ENCODE measurements at places on chromosomes 13 and 19.

DNA sequence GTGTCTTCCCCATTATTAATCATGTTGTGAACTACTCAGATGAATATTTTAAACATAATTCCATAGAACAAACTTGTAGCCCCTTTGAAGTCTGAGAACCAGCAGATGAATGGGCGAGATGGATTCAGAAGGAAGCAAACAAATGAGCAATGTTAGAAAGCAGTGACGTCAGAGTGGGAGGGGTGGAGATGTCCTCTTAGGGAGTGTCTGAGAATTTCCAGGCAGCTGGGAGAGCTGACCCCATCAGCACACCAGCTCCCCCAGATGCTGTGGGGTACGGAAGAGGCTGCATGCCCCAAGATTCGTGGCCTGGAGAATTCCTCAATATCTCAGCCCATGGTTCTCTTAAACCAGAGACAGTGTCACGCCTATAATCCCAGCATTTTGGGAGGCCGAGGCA is 68.6 kb downstream of the DPF1 start:
- no peak for DNase-seq

DNA sequence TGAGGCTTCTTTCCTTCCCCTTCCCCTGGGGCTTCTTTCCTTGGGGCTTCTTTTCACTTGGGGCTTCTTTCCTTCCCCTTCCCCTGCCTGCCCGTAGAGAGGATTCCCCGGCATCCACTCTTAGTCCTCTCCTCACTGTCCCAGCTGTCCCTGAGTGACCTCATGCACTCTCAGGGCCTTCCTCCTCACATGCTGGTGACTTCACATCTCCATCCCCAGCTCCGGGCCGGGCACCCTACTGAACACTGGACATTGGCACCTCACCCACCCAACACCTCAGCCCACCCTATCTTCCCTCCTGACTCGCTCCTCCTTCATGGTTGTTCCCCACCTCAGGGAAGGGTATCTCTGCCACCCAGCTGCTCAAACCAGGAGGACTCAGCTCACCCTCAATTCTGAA is 130.6 kb downstream of the STARD13 start:
- no peak for DNase-seq

DNA sequence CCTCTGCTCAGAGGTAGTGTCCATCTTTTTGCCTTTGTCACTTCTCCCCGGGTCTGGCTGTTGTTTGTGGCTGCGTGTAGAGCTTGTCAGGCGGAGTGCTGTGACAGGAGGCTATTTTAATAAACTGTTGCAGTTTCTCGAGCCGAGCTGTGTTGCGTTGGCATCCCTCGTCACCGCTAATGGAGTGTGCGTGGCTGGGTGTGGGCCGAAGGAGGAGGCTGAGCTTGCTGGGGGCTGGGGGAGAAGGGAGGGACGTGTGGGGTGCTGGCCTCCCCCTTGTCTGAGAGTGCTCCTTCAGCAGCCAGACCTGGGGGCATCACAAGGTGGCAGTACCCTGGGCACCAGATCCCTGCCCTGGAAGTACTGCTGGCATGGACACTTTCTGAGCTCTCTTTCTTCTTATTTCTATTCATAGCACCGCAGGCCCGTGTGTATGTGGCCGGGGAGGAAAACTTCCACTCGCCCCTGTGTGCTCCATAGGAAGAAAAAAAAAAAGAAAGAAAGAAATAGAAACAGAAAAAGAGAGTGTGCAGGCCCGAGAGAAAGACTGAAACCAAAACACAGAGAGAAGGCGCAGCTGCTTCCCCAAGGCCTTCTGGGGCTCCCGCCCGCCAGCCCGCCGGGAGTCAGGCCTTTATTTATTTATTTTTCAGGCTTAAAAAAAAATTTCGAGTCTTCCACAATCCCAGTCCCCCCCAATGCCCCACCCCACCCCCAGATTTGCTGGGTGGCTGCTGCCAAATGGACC is 27.0 kb downstream of the NFIX start:
- no peak for DNase-seq

DNA sequence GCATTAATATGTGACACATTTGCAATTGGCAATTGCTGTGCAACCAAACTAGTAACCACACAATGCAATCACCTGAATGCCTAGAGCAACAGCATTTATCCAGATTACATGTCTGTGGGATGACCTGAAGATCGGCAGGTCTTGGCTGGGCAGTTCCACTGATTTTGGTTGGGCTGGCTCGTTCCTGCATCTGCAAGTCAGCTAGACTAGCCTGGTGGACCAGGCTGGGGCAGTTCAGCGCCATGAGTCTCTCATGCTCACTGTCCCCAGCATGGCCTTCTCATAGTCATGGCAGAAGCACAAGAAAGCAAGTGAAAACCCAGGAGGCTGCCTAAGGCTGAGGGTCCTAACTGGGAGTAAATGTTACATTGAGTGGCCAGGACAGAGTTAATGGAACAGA is 229.1 kb upstream of the TSHZ3 start:
- no peak for DNase-seq

GRCh38 chr19:34193439-34193838 is 21.1 kb downstream of the LSM14A start:
- no peak for DNase-seq

- no peak for DNase-seq
Measured at GRCh38 chr13:51770681-51771417, 33.1 kb downstream of the DHRS12 start.

- DNase-seq: no peak
Measured at GRCh38 chr13:74920920-74921319, 561.0 kb downstream of the TBC1D4 start.

DNA sequence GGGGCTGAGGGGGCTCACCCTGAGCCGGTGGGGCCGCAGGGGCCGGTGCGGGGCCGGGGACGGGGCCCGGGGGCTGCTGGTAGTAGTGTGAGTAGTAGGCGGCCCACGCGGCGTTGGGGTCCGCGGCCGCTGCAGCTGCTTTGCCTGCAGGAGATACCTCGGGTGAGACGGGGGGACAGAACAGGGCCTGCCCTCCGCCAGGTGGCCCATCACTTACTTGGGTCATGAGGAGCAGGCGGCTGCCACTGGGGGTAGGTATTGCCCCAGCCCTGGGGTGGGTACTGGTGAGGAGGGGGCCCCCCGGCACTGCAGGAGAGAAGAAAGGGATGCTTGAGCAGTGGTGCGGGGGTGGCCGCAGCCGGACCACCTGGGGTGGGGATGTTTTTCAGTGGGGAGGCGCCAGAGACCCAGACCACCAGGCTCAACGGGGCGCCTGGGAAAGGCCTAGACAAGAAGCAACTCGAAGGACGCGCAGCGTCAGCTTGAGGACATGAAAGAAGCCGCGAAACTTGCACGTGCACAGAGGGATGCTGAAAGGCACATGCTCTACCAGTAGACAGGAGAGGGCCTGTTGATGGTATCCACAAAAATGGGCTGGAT is 8.9 kb downstream of the KHSRP start:
- no peak for DNase-seq

- DNase-seq: no peak
Measured at GRCh38 chr13:112910616-112911280, 58.3 kb upstream of the MCF2L start.

DNA sequence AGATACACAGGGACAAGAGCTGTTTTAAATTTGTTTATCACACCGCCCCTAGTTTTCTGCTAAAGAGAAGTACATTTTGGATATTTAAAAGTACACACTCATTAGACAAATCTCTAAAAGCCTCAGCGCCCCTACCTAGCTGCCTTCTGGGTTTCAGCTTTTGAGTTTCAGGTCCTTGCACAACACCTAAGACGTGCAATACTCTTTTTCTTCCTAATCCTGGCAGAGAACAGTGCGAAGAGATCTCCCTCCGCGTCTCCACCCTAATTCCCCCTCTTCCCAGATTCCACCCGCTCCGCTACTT is 421 bp upstream of the KLF5 start:
- no peak for DNase-seq

DNA sequence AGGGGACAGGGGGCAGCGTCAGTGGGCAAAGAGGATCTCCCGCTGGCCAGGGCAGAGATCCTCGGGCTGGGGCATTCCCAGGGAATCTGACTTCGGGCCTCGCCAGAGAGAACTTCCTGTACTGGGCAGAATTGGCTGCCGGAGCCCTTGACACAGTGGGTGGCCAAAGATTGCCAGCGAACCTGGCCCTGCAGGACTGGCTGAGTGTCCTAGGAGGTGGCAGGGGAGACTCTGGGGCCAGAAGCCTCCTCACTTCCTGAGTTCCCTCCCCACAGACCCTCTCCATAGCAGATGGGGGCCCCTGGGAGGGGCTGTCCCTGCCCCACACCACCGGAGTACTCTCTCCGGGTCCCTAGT is 19.3 kb downstream of the DPP9 start:
- DNase-seq: no peak

- DNase-seq: no peak
Measured at GRCh38 chr13:30832845-30833332, 73.2 kb upstream of the MEDAG start.

DNA sequence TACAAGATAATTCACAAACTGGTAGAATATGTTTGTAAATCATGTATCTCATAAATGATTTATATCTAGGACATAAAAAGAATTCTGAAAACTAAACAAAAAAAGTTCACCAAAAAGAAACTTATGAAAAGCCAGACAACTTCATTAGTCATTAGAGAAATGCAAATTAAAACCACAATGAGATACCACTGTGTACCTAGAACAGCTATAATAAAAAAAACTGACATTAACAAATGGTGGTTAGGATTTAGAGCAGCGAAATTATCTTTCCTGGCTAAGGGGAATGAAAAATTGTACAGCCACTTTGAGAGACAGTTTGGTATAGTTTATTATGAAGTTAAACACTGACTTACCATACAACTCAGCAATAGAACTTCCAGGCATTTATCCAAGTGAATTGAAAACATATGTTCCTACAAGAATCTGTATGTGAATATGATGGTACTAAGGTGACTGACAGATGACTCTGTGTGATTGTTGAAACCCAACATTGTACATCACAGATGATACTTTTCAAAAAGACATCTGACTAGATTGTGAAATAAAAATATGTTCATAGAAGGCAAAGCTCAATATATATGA is 41.8 kb downstream of the UGGT2 start:
- no peak for DNase-seq

- DNase-seq: no peak
Measured at GRCh38 chr13:44334751-44335150, 38.9 kb upstream of the SERP2 start.

- DNase-seq: no peak
Measured at GRCh38 chr13:100532090-100532766, 56.4 kb downstream of the GGACT start.

DNA sequence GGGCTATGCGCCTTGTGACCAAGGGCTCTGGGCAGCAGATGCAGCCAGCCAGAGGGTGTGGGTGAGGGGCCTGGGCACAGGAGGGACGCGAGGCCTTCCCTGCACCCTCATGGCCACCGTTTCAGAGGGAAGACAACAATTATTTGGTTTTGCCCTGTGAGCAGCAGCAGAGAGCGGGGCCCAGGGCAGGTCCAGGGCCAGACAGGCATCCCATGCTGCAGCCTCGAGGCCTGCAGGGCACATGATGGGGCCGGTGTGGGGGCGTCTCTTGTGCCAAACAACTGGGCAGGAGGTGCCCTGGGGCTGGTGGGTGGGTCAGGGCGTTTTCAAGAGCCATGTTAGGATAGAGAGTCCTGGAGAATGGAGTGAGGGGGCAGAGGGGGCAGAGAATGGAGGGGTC is 79.4 kb downstream of the SCGB2B2 start:
- no peak for DNase-seq

GRCh38 chr13:67273001-67273400 is 42.9 kb upstream of the PCDH9 start:
- DNase-seq: no peak
